ENCODE measurements at places on chromosomes 4 and X.

GRCh38 chrX:137792214-137792613, 226.3 kb downstream of the ZIC3 start:
- no peak for DNase-seq

DNA sequence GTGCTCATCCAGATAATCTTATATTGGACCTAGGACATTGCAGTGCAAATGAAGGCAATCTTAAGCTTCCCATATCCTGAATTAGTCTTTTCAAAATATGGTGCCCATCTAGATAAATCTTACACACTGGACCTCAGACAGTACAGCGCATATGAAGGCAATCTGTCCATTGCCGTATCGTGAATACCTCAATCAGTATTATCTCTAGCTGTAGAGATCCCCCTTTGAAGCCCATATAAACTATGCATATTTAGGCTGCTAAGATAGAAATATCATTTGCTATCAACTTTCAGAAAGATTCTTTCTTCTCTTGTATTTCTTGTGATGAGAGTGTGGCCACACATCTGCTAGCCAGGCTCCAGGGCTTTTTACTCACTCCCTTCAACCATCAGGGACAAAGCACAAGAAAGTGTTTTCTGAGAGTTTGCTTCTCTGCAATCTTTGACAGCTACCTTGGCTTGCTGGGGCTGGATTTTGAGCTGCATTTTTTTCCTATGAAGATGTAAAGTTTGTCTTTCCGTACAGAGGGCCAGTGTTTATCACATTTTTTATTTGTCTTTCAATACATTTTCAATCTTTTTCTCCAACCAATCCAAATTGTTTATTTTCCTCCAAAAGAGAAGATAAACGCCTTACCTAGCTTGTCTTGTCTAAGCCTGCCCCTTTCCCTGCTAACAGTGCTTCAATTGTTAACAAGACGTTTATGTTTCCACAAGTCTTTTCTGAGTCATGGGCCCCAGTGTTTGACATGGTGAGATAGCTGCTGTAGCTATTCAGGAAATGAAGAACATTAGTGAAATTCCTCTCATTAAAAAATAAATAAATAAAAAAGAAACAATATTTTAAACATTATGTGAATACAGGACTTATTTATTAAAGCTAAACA, 57.6 kb upstream of the FAT1 start:
- DNase-seq, result no peak

DNA sequence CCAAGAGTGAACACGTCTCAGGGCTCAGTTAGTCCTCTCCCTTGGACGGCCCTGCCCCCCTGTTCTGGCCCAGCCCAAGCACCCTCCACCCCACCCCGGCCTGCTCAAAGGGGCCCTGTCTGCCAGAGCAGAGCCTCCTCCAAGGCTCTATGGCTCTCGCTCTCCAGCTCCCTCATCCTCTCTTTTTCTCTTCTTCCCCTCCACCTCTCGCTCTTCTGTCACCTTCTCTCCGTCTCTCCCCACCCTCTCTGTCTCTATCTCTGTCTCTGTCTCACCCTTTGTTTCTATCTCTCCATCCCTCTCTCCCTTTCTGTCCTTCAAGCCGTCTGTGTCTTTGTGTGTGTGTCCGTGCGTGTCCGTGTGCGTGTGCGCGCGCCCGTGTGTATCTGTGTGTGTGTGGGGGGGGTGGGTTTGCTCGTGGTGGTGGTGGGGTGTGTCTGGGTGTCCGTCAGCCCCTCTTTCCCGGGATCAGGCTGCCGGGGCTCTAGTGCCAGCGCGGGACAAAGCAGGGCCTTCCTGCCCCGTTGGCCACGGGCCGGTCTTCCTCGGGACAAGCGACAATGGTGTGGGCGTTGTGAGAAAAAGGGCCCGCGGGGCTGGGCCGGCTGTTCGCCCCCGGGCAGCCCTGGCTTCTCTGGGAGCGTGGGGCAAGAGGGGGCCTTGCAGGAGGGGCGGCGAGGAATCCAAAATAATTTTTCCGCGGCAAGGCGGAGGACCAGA, 8.7 kb downstream of the FRG2 start:
- no peak for DNase-seq

- no peak for DNase-seq
These were observed 54.1 kb upstream of the CDKN2AIP start for GRCh38 chr4:183390374-183390773.

DNA sequence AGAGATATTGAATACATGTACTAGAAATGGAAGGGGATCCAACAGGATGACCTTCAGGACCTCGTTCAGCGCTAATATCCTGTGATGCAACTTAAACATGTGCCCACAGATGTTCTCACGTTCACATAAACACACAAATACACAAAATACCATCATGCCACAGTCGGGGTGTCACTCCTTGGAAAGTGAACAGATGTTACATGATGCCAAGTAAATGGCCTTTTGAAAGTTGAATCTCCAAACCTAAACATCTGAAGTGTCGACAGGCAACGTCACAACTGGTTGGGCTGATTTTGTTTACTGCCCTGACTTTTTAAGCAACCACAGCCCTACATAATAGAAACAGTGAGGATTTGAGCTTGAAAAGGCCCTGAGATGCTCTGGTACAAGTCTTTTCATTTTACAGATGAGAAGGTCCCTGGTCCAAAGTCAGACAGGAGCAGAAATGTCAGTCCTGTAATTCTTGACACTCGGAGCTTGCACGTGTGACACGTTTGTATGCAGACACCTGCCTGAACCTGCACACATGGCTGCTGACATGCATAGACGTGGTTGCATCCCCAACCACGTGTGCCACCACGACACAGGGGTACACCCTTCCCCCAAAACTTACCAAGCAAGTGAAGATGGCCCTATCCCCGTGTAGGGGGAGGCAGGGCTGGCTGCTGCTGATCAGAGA, 23.5 kb upstream of the BCORL1 start:
- DNase-seq, result no peak

GRCh38 chrX:35380808-35381700, 417.1 kb upstream of the MAGEB16 start:
- DNase-seq, result no peak

DNA sequence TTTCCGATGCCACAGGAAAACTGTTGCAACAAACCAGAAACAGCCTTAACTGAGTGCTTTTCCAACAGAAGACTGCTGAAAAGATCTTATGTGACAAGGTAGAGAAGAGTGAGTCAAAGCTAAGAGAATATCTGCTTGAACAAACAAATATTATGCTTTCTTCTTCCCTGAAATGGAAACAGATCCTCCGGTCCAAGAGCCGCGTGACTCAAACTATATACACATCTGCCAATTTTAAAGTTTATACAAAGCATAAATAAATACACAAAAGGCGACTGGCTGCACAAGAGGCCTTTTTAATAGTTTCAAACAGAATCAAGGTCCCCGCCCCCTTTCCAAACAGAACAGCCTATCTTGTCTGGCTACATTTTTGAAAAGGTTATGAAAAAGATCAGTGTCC, 329.7 kb upstream of the F9 start:
- DNase-seq, result no peak

GRCh38 chr4:78057600-78058550, 752 bp downstream of the FRAS1 start:
- DNase-seq, result no peak

DNA sequence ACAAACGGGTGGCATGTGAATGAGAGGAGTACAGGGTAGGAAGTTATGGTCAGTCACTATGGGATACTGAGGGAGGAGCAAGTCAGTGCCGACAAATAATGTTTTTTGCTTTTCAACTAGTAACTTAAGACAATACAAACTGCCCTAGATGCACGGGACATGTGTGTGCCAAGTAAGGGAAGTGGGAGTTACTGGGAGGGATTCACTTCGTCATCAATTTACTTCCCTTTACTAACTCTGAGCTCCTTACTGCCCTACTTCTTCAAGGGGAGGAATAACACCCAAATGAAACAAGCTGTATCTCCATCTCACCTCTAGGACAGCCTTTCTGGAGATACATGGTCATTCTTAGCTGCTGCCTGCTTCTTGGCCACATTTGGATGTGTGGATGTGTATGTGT, 97.7 kb downstream of the DGKK start:
- no peak for DNase-seq

- no peak for DNase-seq
These were observed 1.1 kb upstream of the CD38 start for GRCh38 chr4:15776871-15777648.

DNA sequence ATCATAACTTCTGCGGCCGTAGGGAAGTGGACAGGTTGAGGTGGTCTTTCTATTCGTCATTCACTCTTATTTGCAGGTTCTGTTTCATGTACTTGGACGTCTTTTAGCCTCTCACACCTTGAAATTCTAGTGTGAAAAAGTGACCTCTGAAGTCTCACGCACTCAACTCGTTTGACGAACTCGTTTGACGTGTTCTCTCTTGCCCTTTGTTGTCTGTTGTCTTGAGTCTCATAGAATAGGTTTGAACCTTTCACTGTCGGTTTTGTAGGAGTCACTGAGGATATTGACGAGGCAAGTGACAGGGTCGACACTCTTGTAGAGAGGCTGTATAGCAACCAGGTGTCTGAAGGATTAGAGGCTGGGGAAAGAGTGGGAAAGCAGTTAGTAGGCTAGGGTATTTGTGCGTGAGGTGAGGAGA, 1.1 kb upstream of the PGRMC2 start:
- no peak for DNase-seq

DNA sequence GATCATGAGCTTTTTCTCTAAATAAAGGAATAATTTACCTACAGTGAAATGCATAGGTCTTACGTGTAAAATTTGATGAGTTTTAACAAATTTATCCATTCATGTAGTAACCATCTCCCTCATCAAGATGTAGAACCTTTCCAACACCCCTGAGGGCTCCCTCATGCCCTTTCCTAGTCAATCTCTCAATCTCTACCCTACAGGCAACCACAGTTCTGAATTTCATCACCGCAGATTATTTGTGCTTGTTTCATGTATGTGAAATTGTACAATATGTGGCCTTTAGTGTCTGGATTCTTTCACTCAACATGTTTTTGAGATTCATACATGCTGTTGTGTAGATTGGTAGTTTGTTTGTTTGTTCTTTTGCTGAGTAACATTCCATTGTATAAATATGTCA, 2.1 kb downstream of the VGLL1 start:
- no peak for DNase-seq

GRCh38 chr4:182808673-182809416, 108.3 kb downstream of the DCTD start:
- peak; percentile 56 for DNase-seq

DNA sequence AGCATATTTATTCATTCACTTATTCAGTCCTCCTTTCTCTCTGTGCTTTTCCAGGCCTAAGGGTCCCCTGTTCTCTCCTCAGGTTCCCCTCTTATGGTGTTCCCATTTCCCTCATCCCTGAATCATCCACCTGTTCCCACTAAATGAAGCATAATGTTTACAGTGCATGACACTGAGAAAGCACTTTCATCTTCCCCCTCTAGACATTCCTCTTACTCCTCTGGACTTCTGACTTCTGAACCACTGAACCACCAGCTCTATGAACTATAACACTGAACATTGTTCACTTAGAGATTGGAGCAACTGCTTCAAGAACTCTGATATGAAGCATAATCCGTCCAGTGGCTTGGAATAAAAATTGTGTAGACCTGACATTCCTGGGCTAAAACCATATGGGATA, 59.5 kb downstream of the CD38 start:
- no peak for DNase-seq

DNA sequence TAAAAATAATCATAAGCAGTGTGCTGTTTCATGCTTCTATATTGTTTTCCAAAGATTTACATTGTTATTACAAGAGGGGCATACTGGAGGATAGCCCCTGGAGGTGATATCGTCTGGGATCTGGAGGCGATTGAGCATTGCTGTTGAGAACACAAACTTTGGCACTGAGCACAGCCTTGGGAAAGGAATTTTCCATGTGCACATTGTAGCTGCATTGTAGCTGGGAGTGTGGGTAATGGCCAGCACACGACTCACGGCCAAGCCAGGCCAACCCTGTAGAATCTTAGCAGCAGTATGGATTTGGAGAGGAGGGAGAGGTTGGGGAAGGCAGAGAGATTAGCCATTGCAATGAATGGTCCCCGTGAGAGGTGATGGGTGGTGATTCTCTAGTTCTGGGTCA, 121.9 kb downstream of the SMIM20 start:
- DNase-seq, result no peak

GRCh38 chr4:64799751-64800150, 390.5 kb upstream of the TECRL start:
- no peak for DNase-seq

DNA sequence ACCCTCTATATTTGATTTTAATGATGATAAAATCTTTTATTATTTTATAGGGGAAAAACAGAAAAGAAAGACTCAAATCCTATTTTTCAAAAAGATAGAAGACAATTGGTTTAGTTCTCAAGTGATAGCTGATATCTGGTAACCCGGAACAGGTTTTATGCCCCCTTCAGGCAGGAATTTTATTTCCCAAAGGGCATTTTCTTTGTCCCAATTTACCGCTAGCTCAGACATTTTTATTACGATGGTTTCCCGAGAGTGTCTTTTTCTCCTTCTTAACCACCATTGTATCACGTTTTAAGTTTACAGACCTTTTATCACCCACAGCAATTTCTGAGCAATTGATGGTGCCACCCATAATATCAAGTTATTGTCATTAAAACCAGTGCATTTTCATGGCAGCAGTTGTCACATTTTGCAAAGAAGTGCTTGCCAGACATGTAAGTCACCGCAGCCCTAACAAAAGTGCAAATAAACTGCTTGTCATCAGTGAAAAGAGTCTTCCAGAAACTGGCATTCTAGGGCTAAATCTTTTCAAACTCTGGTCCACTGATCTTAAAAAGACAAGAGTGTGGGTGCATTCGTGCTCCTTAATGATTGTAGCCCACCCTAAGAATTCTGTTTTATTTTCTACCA, 204.8 kb upstream of the VCX start:
- DNase-seq, result no peak

DNA sequence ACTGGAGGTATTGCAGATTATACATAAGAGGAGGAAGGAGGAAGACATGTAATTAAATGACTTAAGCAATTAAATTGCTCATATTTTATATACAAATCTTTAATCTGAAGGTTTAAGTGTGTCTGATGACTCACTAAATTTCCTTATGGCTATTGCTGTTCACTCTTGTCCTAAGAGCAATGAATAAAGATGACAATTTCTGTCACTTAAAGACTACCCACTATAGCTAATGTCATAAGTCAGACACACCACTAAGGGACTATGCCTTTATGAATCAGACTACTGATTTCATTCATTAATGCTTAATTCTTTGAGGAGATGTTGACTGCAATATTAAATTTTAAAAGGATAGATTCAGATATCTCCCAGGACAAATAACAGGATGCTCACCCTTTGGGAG, 1514.7 kb downstream of the PCDH18 start:
- no peak for DNase-seq

DNA sequence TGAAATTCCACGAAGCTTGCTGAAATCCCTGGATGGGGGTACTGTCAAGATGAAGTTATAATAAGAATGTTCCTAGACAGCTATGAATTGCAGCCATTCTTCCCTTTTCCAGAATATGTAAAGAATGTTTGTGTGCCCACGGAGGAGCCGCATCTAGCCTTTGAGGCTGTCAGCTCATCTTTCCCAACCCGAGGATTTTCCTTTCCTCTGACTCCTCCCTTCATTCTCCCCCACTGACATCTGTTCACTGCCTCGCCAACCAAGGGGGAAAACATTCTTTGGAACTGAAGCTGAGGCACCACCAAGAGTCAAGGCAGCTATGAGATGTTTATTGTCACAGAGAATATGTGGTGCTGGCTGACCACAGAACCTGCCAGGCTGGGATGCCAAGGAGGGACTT, 8.8 kb downstream of the NHSL2 start:
- DNase-seq, result no peak

Data from GM18507 (cell line).